Urinary bladder (tissue), 4 donors: ENCODE measurements at places on chromosomes 16 and 17. TPM values are rescaled to one million over a fixed set of nuclear protein-coding genes. Genes with fewer than 3 reads are reported as not detected.

Gene SLC43A2
- 19.6 TPM for polyA plus RNA-seq

Gene PLLP
- 9.5 TPM for polyA plus RNA-seq

Gene TP53TG3F
- not detected for polyA plus RNA-seq

Gene PIK3R6
- polyA plus RNA-seq: 0.79 TPM

Gene SLC46A1
- 7.4 TPM for polyA plus RNA-seq

Gene CCL14
- polyA plus RNA-seq: 184 TPM

Gene RAB11FIP4
- polyA plus RNA-seq: 1.5 TPM

Gene IRX5
- polyA plus RNA-seq: 0.23 TPM

Gene RSKR
- polyA plus RNA-seq: 2.4 TPM

Gene C16orf92
- not detected for polyA plus RNA-seq

Gene ASGR1
- 1.6 TPM for polyA plus RNA-seq

Gene CDK10
- polyA plus RNA-seq: 58.5 TPM

Gene KRTAP4-9
- polyA plus RNA-seq: not detected

Gene ENPP7
- not detected for polyA plus RNA-seq

Gene G6PC1
- polyA plus RNA-seq: 0.15 TPM

Gene PPL
- polyA plus RNA-seq: 55.0 TPM

Gene SLC9A5
- polyA plus RNA-seq: 0.29 TPM

Gene TPSB2
- polyA plus RNA-seq: 80.3 TPM

Gene TMC6
- 23.4 TPM for polyA plus RNA-seq

Gene KRT9
- polyA plus RNA-seq: not detected

Gene CD300LB
- polyA plus RNA-seq: 0.46 TPM

Gene CTRL
- 0.91 TPM for polyA plus RNA-seq

Gene ITGAX
- 3.3 TPM for polyA plus RNA-seq

Gene SLC12A3
- polyA plus RNA-seq: 0.06 TPM

Gene VAT1L
- polyA plus RNA-seq: 5.8 TPM

Gene NOMO2
- polyA plus RNA-seq: 64.2 TPM

Gene P2RX1
- 126 TPM for polyA plus RNA-seq

Gene TP53TG3C
- not detected for polyA plus RNA-seq

Gene STH
- polyA plus RNA-seq: not detected

Gene CLDN6
- polyA plus RNA-seq: not detected

Gene CDT1
- polyA plus RNA-seq: 1.5 TPM

Gene ALDH3A1
- 5.3 TPM for polyA plus RNA-seq

Gene KRTAP3-1
- polyA plus RNA-seq: not detected

Gene ASGR2
- polyA plus RNA-seq: 1.7 TPM

Gene RGS11
- polyA plus RNA-seq: 6.9 TPM

Gene CCL17
- polyA plus RNA-seq: not detected

Gene TMEM204
- 66.0 TPM for polyA plus RNA-seq

Gene SCGB1C2
- not detected for polyA plus RNA-seq

Gene SOX8
- 2.7 TPM for polyA plus RNA-seq

Gene RDM1
- 0.14 TPM for polyA plus RNA-seq

Gene CCDC144A
- 1.3 TPM for polyA plus RNA-seq

Gene KIAA0513
- 19.9 TPM for polyA plus RNA-seq

Gene GLG1
- 74.8 TPM for polyA plus RNA-seq

Gene KRT24
- polyA plus RNA-seq: 4.7 TPM

Gene GAST
- not detected for polyA plus RNA-seq

Gene GNAO1
- 31.1 TPM for polyA plus RNA-seq

Gene GPRC5B
- polyA plus RNA-seq: 29.6 TPM

Gene CCL8
- polyA plus RNA-seq: 0.44 TPM

Gene MPP3
- polyA plus RNA-seq: 5.4 TPM

Gene CDH5
- polyA plus RNA-seq: 44.0 TPM
